ENCODE measurements at places on chromosomes 1 and 21.

- DNase-seq = no peak
Measured at GRCh38 chr1:229148041-229148671, 122.8 kb upstream of the RAB4A start.

DNA sequence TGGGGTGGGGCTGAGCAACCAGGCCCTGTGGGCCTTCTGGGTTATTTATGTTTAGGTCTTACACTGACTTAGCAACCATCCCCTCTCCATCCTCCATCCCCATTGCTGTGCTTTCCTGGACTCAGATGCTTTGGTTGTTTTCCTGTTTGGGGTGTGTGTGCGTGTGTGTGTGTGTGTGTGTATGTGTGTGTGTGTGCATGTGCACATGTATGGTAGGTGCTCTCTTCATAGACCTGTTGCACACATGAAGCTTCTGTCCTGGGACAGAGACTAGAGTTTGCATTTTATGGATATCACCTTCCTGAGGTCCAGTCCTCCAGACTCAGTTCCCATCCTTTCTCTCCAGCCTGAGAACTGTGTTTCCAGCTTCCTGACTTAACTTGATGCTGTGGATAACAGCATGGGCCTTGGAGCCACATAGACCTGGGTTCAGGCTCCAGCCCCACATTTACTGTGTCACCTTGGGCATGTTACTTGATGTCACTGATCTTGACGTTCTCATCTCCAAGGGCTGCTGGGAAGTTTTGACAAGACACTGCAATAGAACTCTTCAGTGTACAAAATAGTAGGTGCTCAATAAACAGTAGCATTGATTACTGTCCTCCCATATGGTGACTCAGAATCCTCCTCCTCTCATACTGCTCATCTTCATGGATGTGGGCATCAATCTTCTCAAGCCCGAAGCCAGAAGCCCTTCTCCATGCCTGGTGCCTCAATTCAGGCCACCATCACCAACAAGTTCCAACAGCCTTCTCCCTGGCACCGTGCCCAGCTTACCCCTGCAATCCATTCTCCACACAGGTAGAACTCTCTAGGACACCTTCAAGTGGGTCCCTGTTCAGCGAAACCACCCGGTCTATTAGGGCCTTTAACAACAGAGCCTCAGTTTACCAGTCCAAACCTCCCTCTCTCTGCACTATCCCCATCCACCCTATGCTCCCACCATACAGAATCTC lies 181.8 kb upstream of the EDN2 start:
- DNase-seq = no peak

GRCh38 chr1:101187297-101187696 lies 49.5 kb upstream of the S1PR1 start:
- no peak for DNase-seq

DNA sequence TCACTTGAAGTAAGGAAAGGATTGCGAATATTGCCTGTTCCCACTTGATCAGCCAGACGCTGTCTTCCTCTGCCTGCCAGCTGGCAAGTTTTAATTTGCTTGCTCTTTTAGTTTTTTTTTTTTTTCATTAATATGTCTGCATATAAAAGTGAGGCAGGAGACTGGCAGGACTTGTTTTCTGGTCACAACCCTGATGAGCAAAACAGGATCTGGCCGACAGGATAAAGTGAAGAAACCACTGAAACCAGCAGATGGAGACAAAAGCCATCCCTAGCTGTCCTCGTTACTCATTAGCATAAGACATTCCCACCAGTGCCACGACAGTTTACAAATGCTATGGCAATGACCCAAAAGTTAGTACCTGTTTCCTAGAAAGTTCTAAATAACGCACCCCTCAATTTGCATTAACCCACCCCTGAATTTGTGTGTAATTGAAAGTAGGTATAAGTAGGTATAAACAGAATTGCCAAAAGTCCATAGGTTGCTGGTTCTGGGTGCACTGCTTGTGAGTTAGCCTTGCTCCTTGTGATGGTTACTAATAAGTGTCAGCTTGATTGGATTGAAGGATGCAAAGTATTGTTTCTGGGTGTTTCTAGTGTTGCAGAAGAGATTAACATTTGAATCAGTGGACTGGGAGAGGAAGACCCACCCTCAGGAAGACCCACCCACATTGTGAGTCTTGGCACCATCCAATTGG lies 60.8 kb downstream of the ZNF684 start:
- no peak for DNase-seq

DNA sequence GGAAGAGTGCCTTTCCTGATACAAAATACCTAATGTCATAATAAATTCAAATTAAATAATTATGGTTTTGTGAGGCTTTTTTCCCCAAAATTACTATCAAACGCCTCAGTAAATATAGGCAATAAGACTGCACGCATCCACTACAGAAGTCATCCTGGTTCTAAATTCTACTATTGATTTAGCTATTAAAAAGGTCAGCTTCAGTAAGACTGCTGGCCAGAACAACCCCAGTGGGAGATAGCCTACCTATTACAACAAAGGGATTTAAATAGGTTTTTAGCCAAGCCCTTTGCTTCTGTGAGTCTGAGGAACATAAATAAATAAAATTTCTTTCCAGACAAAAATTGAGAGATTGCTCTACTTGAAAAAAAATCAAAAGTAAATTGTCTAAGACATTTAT lies 132.1 kb downstream of the PLPPR4 start:
- no peak for DNase-seq

DNA sequence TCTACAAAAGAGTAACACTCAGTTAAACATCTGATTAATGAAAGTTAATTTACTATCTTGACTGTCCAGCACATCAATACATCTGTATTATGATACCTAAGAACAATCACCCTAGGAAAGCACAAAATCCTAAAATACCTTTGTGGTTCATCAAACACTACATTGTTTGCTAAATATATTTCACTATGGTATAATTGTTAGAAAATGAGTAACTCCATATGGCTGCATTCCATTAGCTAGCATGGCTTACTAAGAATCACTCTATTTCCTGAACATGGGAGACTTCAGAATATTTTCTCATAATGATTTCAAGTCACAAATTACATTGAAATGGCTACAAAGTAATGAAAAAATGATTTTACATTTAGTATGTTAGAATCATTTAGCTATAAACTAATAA lies 12.5 kb downstream of the TRMT1L start:
- DNase-seq = no peak

DNA sequence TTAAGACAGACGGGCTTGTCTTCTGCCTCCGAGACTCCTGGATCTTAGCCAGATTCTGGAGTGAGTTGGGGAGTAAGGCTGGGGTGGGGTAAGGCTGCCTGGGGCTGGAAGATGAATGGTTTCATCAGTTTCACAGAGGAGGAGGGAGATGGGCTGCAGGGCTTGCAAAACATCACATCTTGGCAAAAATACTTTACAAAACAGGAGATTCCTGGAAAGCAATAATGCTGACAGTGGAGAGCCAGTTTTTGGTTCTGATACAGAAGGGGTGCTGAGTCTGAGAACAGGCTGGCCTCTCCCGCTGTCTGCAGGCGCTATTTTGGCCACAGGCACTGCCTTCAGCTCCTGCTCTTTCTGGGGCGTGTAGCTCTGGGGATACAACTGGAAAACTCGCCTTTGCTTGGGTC lies 83.4 kb upstream of the KCNE2 start:
- DNase-seq = no peak

DNA sequence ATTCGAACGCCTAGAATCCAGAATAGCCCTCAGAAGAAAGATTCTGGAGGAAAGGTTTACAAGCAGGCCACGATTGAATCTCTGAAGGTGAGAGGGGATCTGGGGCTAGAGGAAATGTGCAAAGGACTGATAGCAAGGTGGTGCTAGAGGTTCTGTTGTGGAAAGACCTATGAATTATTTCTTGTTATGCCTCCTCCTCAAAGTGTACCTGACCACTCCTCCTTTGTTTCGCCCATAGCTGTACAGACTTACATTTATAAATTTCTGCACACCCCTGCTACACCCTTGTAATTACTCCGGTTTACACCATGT lies 986 bp downstream of the TCEANC2 start:
- DNase-seq = no peak

DNA sequence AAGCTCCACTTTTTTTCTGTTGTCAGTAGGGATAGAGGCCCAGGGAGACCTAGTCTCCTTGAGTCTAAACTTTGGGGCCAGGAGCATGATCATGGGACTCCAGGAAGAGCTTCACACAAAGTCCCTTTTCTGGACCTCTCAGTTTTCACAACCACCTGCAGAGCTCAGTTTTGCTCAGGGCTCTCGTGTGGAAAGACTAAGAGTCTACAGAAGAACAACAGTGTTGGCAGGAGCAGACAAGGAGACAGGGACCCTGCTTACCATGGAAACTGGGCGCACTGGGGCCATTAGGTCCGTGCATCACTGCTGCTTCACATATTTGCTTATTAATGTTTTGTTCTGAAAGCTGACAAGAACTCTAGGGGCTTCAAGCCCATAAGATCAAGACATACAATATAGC lies 63.9 kb upstream of the HSD17B7 start:
- DNase-seq = no peak

DNA sequence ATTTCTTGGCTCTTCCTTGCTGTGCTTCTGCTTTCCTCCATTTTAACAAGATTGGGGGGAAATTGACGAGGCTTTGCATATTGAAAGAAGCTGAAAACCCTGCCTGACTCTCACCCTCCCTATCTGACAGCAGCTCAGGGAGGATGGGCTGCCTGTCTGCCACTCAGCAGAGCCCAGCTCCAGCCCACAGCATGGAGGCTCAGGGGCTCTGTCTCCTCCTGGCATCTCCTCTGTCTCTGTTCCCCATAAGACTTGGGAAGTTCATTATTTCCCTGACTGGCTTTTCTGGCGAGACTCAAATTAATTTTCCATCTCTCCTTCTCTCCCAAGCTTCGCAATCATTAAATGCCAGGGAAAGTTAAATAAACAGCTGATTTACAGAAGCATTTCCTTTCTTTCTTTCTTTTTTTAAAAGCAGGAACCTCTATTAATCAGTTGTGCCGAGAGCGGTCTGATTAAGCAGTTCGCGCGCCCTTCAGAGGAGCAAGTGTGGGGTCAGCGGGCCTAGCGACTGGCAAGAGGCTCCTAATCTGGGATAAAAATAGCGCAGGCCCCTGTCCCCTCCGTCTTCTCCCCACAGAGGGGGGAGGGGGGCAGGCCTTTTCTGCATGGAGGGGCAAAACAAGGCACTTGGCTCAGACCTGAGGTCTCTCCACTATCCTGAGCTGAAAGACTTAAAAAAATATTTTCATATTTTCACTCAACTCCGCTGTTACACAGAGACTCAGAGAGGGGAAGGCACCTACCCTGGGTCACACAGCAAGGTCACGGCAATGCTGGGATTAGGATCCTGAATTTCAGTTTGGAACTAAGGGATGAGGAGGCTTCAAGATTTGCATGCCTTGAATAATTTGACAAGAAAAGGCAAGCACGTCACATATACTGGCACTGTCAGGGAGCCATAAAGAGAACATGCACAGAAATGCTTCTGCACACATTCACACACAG lies 170.4 kb downstream of the ACTL8 start:
- DNase-seq = no peak

DNA sequence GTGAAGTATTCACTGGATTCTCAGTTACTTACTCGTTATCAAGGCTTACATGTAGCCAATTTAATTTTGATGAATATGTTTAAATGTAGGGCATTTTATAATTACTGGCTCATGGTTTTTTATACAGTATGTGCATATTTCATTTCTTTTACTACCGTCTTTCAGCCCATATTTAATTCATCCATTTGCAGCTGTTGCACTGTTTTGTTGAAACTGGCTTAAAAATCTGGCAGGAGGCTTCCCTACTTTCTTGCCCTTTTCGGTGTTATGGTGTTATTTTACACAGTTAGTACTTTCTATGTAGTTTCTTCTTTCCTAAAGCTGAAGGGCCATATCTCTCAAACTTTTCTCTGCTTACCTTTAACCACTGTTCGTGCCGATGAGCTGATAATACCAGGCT lies 54.2 kb downstream of the ITSN1 start:
- no peak for DNase-seq

DNA sequence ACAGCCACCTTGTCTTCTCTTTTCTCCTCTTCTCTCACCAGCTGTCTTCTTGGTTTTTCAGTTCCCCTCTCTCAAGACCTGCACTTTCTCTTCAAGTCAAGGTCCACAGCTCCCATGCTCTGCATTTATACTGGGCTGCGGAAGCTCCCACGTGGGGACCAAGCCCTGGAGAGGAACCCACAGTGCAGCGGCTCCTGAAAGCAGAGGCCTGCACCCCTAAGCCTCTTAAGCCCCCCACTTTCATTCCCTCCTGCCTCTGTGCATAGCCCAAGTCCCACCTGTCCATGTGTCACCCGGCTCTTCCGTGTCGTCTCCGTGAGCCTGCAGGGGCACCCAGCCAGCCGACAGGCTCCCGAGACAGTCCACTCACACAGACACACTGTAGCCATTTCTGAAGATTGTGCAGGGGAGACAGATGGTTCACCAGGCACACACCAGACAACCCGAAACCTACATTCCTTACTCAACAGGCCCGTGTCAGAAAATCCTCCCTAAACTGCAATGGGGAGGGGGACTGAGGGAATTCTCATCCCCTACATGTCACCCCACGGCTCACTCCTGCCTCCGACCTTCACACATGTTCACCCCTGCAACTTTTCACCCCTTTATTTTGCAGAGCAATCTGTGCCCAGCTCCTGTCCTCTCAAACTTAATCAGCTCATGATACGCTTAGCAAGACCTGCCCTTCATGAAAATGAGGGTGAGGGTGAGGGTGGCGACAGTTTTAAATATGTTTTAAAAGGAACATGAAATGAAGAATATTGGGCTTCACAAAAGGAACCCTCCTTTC lies 6.3 kb downstream of the MX2 start:
- DNase-seq = no peak

DNA sequence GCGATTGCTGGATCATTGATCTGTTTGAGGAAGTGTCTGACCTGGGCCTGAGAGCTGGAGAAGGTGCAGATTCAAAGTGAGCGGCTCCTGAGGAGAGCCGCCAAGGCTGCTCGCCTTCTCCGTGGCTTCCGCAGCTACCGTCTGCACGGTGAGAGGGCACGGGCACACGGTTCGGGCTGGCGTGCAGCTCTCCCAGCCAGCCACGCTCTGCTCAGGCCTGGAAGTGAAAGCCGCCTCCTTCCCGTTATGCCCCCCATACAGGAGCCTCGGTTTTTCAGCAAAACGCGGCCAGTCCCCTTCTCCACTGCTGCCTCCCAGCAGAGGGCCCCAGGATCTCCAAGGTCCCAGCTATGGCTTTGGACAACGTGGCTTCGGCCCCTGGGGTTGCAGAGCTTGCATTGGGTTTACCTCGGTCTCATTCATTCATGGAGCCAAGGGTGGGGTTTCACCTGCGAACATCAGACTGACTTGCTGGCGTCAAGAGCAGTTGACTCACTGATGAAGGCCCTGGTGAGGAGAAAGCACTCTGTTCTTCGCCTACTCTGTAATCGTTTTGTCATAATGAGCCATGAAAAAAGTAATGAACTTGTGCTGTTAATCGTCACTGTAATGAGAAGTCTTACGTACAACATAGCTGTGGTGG lies 24.4 kb upstream of the PDXK start:
- DNase-seq = no peak

- no peak for DNase-seq
Measured at GRCh38 chr1:58786184-58786926, 2.5 kb upstream of the JUN start.

Measured in AG09319 (cell line).